Stimulated activated naive CD4-positive, alpha-beta T cell treated with Interleukin-2 at 50 U/mL for 16 hours (primary cell): ENCODE measurements at places on chromosomes 7 and 10.

GRCh38 chr7:143850682-143851081, 51.3 kb downstream of the TCAF1 start:
- no peak for DNase-seq

- DNase-seq, result no peak
Measured at GRCh38 chr7:86768967-86769760, 125.5 kb downstream of the GRM3 start.

DNA sequence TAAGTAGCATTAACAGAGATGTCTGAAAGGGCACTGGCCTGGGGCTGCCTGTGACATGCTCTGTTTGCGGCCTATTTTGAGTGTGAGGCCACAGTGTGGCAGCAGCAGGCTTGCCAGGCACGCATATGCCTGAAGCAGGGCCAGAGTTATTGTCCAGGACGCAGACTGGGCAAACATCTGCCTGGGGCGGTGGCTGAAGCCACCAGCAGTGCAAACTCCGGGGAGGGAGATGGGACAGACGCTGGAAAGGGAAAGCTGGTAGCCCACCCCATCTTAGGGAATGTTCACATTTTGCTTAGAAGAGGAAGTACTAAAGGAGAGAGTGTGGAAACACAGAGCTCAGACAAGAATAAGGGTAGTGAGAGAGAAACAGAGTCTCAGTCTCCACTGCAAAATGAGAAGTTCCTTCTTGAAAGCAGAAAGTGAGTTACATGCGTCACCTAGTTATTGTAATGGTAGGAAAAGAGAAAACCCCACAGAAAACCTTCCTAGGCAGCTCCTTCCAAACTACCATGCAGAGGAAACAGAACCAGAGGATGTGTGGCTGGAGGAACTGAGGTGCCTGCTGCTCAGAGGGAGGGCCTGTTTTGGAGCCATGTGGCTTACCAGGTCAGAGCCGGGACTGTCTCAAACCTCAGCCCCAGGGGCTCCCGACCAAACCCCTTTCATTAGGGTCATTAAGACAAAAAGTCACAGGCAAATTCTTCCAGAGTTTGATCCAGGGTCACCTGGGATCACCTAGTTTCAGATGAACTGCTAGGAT, 14.5 kb downstream of the AKR1B1 start:
- no peak for DNase-seq

GRCh38 chr7:115274-115911, 77.0 kb upstream of the FAM20C start:
- no peak for DNase-seq

GRCh38 chr10:18230794-18231193, 90.6 kb downstream of the CACNB2 start:
- no peak for DNase-seq

DNA sequence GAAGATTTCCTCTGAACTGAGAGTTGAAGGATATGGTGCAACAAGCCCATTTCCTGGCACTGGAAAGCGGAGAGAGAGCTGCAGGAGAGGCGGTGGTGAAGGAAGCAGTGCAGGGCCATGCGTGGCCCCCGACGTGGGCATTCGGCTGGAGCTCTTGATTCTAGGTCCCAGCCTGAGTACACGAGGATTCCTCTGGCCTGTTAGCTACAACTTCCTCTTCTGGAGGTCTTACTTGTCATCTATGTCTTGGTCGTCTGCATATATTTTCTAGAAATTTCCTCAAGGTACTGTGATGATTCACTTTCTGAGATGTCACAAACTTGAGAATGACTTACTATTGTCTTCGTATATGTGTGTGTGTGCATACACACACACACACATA, 59.2 kb upstream of the JAZF1 start:
- no peak for DNase-seq

- no peak for DNase-seq
Measured at GRCh38 chr7:135645296-135645904, 16.9 kb upstream of the STMP1 start.

DNA sequence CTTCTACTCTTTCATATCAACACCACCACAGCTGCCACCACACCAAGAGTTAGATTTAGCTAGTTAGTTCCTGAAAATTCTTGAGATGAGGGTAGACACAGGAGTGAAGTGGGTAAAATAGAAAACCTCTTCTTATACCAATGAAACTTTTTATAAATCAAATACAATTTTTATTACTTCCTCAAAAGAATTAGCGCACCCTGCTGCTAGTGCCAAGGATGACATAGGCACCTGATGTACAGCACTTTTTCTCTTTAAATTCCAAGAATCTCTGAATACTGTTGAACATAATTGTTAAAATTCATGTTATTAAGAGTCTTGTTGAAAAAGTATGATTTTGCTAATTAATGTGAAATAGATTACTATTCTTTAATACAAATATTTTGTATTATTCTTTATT, 11.4 kb downstream of the ZWINT start:
- no peak for DNase-seq

GRCh38 chr10:59072038-59072437, 104.4 kb upstream of the PHYHIPL start:
- no peak for DNase-seq

DNA sequence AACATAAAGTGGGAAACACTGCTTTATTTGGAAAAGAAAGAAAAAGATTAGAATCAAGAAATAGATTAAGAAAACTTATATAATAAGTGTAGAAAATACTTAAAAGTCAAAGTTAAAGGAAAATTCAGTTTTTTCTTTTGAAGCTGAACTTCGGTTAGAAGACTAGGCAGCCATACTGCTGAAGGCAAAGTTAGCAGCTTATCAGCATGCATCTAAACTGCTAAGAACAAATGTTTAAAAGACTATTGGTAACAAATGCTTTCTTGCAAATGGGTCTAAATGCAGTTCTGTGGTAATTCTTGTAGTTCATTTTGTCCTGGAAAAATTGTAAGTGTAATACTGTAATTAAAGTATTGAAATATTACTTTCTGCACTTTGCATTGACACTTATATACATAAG, 18.0 kb downstream of the MIOS start:
- DNase-seq, result no peak

GRCh38 chr10:125816548-125816947, 6.5 kb downstream of the UROS start:
- DNase-seq, result no peak

DNA sequence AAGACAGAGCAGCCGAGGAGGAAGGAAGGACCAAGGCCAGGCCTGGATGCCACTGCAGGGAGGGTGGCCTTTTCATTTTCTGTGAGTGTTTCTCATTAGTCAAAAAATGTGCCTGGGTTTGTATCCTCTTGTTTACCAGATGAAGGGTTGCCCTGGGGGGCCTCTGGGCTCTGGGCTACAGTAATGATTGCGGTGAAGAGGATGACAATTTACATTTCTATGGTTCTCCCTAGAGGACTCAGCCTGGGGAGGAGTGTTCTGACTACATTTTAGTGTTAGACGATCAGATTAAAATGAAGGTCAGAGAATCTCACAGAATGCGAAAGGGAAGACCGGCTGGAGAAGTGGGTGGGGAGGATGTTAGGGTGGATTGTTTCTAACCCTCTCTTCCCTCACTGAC, 108.0 kb upstream of the KMT2C start:
- DNase-seq, result no peak

DNA sequence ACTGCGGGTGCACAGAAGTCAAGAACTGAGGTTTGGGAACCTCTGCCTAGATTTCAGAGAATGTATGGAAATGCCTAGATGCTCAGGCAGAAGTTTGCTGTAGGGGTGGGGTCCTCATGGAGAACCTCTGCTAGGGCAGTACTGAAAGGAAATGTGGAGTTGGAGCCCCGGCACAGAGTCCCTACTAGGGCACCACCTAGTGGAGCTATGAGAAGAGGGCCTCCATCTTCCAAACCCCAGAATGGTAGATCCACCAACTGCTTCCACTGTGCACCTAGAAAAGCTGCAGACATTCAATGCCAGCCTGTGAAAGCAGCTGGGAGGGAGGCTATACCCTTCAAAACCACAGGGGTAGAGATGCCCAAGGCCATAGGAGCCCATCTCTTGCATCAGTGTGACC, 1336.0 kb upstream of the CELF2 start:
- DNase-seq, result no peak

GRCh38 chr10:83724471-83725241, 414.7 kb upstream of the GHITM start:
- no peak for DNase-seq

DNA sequence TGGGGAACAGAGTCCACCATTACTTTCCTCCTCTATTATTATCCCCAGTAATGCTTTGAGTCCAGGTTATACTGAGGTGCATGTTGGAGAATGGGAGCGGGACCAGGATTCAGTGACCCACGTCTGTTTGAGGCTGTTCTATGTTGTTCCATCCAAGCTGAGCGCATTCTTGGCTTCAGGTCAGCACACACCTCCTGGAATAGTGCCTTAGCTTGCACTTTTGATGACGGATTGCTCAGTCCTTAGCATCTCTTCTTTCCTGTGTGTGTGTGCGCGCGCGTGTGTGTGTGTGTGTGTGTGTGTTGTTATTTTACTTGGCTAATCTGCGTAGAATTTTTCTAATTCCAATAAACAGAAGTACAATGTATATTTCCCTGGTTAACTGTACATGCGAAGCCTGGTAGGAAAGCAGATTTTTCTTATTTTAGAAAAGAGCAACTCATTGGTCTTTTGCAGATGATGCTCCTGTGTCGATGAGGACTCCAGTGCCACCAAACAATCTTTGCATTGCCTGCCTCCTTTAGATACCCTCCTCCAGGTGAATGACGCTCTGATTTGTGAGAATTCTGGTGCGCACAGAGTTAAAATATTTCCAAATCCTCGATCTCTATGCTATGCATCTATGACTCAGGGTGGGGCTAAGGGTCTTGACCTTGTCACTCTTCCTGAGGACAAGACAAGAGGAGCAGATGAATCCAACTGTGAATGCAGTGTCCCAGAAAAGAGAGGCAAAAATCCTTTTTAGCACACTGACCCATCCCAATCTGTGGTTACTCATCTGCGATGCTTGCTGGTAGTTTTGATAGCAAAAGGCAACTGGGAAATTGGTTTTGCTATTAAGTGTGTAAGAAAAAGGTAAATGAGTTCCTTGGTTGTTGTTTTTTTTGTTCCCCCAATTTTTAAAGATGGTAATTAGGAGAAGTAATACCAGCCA, 13.3 kb upstream of the CELF2 start:
- no peak for DNase-seq

GRCh38 chr7:98802088-98802780, 67.6 kb downstream of the TMEM130 start:
- no peak for DNase-seq

DNA sequence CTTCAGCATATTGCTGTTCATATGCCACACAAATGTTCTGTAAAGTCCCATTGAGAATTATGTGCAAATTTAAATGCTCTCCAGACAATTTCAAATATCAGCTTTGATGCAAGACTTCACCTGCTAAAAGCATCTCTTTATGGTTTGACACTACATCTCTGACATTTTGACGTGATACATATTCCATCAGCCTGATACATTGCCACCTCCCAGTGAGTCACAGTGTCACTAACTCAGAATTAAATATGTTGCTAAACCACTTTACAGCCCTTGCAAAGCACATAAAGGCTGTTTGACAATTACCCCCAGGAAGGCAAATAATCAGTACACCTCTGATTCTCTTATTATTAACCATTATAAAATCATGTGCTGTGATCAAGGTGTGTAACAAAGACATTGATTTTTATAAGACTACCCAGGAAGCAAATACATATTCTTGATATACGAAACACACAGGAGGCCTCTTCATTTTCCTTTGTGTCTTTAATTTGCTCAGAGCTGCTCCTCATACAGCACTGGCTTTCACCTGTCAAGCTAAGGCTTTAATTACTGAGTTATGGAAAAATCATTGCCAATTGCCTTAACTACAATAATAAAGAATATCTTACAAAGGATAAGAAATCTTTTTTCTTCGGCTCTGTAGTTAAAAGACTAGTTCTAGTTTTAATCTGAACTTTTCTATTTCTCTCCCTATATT, 547.5 kb upstream of the C7orf33 start:
- DNase-seq, result no peak

- no peak for DNase-seq
Measured at GRCh38 chr7:139231513-139232376, 708 bp downstream of the UBN2 start.

- no peak for DNase-seq
Measured at GRCh38 chr10:126519992-126520391, 131.7 kb upstream of the ADAM12 start.

GRCh38 chr10:52783726-52784125, 11.1 kb upstream of the MBL2 start:
- no peak for DNase-seq

DNA sequence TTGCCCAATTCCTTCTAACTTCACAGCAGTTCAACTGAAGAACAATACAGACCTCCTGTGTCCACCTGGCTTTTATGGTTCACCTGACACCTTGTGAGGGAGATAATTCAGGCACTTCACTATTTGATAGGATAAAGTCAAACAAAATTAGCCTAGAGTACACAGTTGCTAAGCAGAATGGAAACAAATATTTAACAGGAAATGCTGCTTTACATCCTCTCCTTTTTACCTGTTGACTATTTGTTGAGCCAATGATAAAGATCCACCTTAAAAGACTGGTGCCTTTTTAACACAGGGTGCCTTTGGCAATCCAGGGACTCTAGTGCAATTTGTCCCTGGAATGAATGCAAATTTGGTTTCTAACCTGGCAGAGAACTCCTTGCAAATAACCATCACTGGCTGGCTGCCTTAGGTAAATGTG, 39.8 kb downstream of the ITPRID1 start:
- no peak for DNase-seq

DNA sequence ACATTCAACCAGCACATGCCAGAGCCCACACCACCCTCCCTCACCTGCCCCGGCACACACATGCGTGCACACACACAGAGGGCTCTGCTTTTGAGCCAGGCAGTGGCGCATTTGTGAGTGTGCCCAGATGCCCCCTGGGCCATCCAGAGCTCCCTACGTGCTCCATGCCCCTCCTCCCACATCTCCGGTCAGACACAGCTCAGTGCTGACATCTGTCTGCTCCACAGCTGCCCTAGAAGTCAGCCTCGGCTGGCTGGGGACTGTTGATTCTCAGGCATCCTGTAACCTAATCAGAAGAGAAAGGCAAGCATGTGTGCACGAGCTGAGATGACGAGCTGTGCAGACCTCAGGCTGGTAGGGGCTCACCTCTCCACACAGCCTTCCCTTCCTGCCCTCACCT, 135.1 kb downstream of the ZMIZ1 start:
- no peak for DNase-seq

GRCh38 chr10:124420254-124420653, 1.5 kb upstream of the OAT start:
- no peak for DNase-seq

GRCh38 chr7:134470864-134471263, 12.0 kb upstream of the AKR1B1 start:
- no peak for DNase-seq

- no peak for DNase-seq
Measured at GRCh38 chr7:21944616-21945453, 864 bp downstream of the CDCA7L start.

- no peak for DNase-seq
Measured at GRCh38 chr10:5354068-5354467, 10.7 kb upstream of the UCN3 start.

DNA sequence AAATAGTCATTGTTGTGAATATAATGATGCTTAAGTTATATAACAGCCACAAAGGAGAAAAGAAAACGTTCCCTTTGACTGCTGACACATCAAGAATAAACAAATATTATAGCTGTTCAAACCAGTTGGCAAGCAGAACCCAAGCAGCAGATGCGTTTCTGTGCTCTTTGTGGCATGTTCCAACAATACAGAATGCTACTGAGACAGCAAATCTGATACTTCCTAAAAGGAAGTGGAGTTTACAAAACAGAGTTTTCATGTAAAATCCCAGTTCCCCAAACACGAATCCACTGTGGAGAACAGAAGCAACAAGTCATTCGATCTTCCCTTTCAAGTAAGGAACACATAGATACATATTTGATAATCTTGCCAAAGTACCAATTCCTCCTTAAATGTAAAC, 170.9 kb upstream of the ASAH2 start:
- no peak for DNase-seq
